Dermis microvascular lymphatic vessel endothelial cell (primary cell): ENCODE measurements at places on chromosomes 6 and 20. TPM values are rescaled to one million over a fixed set of nuclear protein-coding genes. Genes with fewer than 3 reads are reported as not detected.

The GRM1 gene
- total RNA-seq = 0.13 TPM in 2 replicates

The TRIM40 gene
- total RNA-seq = not detected in 2 replicates

The DEFB124 gene
- not detected in 2 replicates for total RNA-seq

DNA sequence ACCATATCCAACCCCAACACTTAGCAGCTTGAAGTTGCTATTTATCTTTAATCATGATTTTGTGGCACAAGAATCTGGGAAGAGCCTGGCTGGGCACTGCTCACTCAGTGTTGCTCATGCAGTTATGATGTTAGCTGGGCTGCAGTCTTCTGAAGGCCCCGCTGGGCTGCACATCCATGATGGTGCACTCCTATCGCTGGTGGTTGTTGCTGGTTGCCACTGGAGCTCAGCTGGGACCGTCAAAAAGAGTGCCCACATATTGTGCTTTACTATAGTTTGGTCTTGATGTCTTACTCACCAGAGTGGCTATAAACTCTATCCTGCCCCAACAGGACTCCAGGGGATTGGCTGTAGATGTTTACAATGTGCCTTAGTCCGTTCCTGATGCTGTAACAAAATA, 137.8 kb downstream of the PCSK2 start:
- no peak for DNase-seq

DNA sequence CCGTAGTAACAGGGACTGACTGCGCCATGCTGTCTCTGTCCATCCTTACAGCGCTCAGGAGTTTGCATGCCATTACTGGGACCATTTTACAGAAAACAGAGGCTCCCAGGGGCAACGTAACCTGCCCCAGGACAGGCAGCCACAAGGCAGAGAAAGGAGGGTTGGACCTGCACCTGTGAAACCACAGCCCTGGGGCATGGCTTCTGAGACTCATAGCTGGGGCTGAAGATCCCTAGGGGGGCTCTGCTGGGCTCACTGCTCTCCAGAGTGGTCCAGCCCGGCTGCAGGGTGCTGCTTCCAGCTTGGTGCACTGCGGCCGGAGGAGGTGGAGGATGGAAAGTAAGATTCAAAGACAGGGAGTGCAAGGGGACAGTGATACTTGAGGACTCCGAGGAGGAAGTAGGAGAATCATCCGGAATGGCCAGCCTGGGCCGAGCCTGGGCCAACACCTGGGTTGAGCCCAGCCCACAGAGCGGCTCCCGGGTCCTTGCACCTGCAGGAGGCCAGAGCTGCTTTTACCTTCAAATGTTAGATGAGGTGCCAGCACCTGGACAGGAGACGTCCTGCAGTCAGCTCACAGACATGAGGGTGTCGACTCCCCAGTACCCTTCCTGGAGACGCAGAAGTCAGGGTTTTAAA, 183.2 kb downstream of the CDH4 start:
- no peak for DNase-seq

- no peak for DNase-seq
Observed at GRCh38 chr6:25192590-25193459, 86.3 kb upstream of the CARMIL1 start.

GRCh38 chr6:164252948-164253347, 838.4 kb downstream of the QKI start:
- DNase-seq = no peak

DNA sequence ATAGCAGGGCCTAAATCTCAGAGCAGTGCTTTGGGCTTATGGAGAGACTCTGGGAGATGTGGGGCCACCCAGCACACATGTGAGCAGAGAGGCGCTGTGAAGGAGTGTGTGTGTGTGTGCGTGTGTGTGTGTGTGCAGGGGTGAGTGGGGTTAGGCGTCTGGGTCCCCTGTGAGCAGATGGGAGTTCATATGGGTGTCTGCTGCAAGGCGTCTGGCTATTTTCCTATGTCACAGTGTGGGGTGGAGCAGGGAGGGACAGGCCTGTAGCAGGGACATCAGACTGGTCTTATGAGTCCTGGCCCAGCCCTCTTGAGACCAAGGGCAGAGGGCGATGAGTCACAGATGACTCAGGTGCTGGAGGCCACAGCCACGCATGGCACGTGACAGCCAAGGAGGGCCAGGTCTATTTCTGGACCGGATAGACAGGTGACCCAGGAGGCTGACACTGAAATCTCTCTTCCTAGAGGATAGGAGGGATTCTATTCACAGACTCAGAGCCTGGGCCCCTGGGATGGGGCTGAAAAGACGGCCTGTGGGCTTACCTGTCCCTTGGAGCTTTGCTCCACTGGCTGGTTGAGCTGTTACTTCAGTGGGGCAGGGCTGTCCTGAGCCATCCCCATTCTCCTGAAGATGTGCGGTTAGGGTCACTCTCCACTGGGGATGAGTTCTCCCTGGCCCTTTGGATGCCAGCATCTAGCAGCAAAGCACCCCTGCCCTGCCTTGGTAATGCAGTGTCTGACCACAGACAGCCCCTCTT, 28.9 kb downstream of the VEGFA start:
- DNase-seq = peak; percentile 67
